Activated T-cell treated with anti-CD3 and anti-CD28 coated beads, Interleukin-2, amount 50 U/mL, for 48 hours (primary cell): ENCODE measurements at places on chromosomes 4 and X.
A peak's percentile ranks its signal among the peaks of the same experiment; 100 is the strongest.

- no peak for DNase-seq
These were observed 125.5 kb downstream of the ATG4A start for GRCh38 chrX:108216919-108217571.

DNA sequence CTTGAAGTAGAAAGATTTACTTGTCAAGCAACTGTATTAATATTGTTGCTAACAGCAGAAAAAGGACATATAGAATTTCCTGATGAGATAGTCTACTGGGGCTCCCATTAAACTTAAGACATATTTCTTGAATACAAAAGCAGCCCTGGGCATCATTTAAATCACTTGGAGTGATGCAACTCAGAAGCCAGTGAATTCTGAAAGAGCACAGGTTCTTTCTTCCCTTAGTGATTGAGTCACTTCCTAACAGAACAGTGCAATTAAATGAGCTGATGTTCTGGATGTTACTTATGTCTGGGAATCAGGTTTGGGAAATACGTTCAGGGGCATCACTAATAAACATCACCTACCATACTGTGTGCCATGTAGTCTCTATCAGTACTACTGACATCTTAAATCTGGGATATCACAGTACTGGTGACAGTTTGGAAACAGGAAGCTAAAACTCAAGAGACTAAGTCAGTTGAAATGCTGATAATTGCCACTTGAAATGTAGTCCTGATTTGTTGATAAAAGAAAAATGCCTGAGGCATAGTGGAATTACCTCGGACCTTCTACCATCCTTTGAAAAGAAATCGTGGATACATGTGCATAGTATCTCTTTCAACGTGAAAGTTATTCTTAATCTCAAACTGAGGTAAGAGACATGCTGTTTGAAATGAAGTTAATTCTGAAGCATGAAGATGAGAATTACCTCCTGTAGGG is 249.2 kb upstream of the GPRIN3 start:
- no peak for DNase-seq

DNA sequence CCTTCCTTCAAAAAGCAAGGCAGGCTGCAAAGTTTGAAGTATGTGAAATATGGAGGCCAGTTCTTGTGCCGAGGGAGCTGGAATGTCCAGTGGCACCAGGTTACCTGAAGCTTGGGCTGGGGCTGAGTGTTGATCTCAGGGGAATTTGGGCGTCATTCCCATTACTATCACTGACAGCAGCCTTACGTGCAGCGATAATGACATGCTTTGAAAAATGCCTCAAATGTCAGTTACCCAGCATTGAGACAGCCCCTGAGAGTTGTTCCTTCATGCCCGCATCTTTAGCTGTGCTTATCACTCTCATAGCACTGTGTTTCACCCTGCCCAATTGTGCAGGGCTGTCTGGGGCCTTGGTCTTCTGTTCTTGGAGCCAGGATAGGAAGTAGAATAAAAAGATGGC is 27.4 kb downstream of the SLC16A2 start:
- no peak for DNase-seq

- peak; percentile 27 for DNase-seq
These were observed 36.5 kb downstream of the TXLNG start for GRCh38 chrX:16822723-16823122.

DNA sequence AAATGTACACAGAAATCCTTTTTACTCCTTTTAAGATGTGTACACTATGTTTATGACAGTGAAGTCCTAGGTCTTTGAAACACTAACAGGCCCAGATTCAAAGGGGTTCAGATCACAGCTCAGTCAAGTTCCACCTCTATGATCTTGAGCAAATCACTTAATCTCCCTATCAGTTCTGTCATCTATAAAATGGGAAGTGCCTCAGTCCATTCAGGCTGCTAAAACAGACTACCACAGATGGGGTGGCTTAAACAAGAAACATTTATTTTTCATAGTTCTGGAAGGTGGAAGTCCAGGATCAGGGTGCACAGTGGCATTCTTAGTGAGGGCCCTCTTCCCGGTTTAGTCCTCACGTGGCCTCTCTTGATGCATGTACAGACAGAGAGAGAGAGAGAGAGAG is 117.1 kb downstream of the CORIN start:
- no peak for DNase-seq

- no peak for DNase-seq
These were observed 77.3 kb upstream of the NOCT start for GRCh38 chr4:138938366-138938690.

GRCh38 chrX:85963736-85964135 is 83.6 kb downstream of the CHM start:
- DNase-seq, result no peak

- peak; percentile 88 for DNase-seq
These were observed 27.9 kb upstream of the TMSB4X start for GRCh38 chrX:12946838-12947544.

GRCh38 chr4:125679989-125680388 is 365.2 kb downstream of the FAT4 start:
- DNase-seq, result no peak

GRCh38 chr4:123306769-123307168 is 89.8 kb upstream of the SPRY1 start:
- DNase-seq, result no peak

DNA sequence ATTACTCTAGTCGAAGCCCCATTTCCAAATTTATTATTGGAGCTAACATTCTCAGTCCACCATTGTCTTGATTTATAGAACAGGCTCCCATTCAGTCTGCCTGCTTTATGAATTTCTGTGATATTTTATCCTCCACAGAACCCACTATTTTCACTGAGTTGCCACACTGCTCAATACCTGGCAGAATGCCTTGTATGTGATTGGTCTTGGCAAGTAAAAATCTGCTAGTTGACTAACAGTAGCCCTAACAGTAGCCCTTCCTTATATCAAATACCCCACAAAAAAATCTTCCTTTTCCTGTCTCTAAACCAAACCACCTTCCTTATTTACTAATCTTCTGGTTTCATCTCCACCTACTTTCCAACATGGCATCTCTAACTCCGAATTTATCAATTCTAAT is 82.6 kb downstream of the CHM start:
- no peak for DNase-seq

DNA sequence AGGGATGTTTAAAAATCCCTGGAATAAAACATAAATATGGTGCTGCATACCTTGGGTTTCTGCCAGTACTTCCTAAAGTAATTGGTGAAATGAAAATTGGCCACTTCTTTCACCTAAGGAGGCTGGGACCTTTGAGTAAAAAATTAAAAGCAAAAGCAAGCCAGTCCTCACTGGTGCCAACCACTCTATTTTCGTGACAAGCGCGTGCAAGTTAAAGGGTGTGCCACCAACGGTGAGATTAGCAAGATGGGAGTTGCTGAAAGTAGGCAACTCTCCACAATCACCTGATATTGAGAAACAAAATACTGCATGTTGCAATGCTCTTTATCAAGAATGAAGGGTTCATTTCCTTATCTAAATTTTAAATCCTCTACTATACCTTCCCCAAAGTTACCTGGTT is 19.7 kb upstream of the RTL9 start:
- DNase-seq, result no peak

- no peak for DNase-seq
These were observed 515.7 kb downstream of the RPA4 start for GRCh38 chrX:97399400-97399799.

DNA sequence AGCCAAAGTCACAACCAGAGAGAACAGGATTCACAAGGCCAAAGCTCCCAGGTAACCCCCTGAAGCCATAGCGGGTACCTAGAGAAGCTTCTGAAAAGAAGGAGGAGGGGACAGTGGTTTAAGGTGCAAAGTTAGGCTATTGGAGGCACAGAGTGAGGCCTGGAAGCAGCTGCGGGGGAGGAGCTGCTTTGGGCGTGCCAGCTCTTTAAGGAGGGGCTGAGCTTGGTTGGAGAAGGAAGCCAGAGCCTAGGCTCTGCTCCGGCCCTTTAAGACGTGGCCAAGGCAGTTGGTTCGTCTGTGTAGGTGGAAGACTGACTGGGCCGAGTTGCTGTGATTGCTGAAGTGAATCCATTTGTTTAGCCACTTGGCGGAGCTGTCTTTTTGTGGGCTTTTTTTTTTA is 1.5 kb downstream of the KLF8 start:
- no peak for DNase-seq

- DNase-seq, result no peak
These were observed 110.6 kb upstream of the ADAMTS3 start for GRCh38 chr4:72679666-72680065.

GRCh38 chrX:71100581-71101505 is 5.2 kb downstream of the FOXO4 start:
- DNase-seq, result no peak

GRCh38 chr4:155305619-155306018 is 71.1 kb downstream of the MAP9 start:
- DNase-seq, result no peak
